ENCODE measurements at places on chromosomes 16 and 17.

DNA sequence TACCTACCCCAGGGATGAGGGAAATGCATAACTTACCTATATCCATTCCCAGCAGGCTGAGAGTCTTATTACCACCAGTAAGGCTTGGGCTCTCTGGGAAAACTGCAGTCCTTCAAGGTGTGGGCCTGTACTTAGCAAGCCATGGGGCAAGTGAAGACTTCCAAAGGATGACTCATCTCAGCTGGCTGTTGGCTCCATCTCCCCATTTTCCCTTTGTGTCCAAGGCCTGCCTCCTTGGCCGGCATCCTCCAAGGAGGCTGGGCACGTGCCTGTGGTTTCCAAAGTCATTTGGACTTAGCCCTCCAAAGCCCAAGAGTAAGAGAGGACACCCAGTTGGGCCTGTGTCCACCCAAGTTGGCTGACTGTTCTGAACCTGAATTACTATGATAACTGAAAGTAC is 89.8 kb downstream of the TMEM100 start:
- no peak for DNase-seq

GRCh38 chr17:63452962-63453551 is 7.0 kb upstream of the CYB561 start:
- no peak for DNase-seq

- no peak for DNase-seq
Measured at GRCh38 chr17:54418467-54418866, 482.2 kb upstream of the TOM1L1 start.

GRCh38 chr17:17547210-17547764 is 44.2 kb downstream of the PEMT start:
- DNase-seq = no peak

- no peak for DNase-seq
Measured at GRCh38 chr17:80195671-80196529, 24.2 kb downstream of the SGSH start.

GRCh38 chr17:57408071-57408811 is 151.9 kb downstream of the MSI2 start:
- no peak for DNase-seq

DNA sequence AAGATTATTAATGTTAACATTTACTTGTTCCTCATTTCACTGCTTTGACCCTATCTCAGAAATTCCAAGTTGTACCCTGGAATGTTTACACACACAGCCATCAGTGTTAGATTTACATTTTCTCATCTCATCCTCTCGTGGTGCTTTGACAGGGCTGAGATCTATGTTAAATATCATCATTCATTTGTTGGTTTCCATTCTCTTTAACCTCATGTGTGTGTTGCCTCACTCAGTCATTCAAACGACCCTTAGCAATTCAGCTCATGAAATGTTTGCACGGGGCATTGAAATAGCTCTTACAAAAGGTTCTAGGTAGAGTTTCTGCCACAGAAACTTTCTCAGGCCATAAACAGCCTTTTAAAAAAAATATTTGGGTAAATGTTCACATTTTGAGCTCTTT is 369.6 kb upstream of the MAF start:
- DNase-seq = no peak

DNA sequence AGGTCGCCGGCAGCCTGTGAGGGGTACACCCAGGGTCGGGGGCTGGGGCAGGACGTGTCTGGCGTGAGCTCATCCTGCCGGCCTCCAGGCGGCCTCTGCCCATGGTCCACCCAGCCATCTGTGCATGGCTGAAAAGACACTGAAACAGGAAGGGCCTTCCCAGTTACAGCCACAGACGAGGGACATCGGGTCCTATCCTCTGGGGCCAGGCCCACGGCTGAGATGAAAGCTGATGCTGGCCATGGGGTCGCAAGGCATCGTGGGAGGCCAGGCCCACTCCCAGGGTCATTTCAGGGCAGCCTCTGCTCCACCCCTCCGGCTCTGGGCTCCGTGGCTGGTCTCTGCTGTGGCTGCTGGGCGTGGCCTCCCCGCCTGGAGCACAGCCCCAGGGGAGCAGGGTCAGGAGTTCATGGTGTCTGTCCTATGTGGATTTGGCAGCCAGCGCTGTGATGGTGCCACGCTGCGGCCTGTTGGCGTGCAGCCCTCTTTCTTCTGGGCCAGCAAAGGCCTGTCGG is 16.6 kb upstream of the ATP6V0C start:
- DNase-seq = no peak

DNA sequence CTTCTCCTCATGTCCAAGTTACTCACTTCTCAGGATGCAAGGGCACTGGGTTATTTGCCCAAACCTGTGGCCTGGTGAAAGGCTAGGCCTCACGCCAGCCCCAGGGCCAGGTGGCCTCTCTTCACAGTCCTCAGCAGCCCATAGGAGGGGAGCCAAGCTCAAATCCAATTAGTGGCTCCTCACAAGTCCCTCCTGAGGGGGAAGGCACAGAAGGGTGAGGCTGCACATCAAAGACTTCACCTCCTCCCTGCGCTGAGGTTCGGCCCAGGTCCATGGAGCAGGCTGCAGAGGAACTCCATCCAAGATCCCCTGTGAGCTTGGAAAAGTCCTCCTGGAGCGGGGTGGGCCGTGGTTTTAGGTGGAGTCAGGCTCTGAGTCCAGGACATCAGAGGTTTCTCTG is 320.0 kb downstream of the FOXL1 start:
- DNase-seq = no peak

DNA sequence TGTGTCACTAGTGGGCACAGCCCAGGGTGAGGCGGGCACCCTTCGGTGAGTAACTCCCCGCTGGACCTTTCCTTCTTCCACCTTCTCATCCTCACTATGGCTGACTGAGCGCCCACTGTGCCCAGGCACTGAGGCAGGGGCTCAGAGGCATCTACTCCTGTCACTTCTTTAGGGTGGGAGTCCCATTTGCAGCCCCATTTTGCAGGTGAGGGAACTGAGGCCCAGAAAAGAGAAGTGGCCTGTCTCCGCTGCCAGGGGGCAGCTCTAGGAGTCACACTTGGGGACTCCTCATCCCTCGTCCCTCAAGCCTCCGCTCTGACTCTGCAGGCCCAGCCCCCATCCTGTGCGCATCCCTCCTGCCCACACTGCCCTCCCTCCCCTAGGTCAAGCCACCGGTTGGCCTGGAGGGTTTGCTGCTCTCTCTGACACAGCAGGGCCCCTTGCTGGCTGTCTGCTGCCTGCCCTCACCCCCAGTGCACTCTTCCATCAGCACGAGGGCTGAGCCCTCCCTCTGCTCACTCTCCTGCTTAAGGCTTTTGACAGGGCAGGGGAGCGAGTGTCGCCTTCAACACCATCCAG is 62.4 kb downstream of the CNGB1 start:
- no peak for DNase-seq

DNA sequence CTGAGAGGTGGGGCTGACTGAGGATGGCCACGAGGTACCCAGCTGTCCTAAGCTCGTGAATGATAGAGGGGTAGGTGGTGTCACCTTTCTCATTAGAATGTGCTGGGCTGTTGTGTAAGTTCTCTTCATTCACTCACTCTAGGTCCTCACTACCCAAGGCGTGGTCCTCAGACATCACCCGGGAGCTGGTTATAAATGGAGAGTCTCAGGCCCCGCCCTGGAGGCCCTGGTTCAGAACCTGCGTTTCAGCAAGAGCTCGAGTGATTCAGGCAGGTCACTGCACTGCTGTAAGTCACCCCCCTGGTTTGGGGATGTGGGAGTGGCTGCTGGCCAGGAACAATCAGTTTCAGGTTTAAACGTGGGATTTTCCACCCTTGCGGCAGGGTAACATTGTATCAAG is 139.8 kb downstream of the FOXL1 start:
- no peak for DNase-seq

- DNase-seq = no peak
Measured at GRCh38 chr17:61632826-61633225, 41.8 kb upstream of the NACA2 start.

- DNase-seq = no peak
Measured at GRCh38 chr16:66353055-66353454, 13.4 kb upstream of the CDH5 start.

- DNase-seq = no peak
Measured at GRCh38 chr17:45269912-45270311, 8.0 kb upstream of the SPATA32 start.

DNA sequence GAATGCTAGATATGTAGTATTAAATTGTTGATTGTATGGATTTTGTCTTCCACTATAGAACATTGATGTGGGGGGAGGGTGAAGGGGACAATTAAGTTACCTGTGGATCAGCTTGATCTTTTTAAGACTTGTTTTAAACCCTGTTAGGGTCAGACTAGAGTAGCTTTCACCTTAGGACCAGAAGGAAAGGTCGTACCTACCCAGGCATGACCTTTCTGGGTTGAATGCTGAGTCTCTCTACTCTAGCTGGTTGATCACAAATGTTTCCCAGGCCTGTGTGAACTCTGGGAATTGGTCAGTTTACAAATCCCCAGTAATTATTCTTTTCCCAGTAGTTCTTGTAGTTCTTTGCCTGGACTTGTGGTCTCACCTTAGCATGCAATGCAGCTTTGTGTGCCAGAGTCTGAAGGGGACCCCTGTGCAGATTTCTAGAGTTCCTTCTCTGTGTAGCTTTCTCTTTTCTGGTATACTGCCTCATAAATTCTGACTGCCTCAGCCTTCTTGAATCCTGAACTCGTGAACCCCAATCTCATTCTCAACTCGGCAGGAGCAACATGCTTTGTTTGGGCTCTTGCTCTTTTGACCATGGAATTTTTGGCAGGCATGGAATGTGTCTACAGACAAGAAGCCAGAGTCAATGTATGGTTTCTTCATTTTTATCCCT is 54.1 kb downstream of the VMP1 start:
- DNase-seq = no peak

DNA sequence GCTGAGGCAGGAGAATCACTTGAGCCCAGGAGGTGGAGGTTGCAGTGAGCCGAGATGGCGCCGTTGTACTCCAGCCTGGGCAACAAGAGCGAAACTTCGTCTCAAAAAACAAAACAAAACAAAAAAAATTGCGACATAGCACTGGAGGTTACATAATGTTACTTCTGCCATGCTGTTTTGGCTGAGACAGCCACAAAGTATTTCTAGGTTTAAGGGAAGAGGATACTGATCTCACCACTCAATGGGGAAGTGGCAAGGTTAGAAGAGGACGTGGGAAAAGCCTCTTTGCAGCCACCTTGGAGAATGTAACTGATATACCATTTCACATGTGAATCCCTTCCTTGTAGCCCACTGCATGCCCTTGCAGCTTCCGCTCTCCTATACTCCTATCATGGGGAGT is 131.2 kb upstream of the NLRP1 start:
- DNase-seq = no peak

DNA sequence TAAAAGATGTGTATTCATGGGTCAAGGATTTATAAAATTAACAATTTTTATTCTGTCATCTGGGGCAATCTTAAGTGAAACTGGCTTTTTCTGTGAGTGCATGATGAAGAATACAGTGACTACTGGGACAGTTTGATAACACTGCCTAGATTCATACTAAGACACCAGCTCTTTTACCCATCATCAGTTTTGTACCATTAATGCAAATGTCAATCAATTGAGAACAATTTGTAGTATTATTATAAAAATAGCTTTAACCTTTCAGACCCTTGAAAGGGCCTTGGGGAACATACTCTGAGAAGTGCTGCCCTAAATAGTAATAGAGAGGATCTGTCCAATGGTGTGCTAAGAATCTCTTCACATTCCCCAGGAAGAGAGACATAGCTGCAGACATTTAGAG is 45.4 kb upstream of the PSMD11 start:
- no peak for DNase-seq

DNA sequence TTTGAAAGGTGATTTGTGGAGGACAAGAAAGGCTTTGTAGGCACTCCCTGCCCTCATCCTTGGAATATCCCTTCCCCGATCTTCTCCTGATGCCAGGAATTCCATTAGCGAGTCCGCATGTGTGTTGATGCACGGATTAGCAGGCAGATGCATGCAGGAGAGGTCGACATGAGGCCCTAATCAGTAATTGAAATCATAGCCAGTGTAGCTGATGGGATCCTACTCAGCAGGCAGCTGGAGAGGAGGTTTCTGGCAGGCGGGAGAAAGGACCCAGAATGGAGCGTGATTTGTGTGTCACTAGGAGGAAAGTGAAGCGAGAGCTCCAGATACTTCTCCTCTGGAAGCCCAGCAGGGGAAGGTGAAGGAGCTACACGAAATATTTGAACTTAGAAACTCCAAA is 196.3 kb upstream of the CDH11 start:
- no peak for DNase-seq

- no peak for DNase-seq
Measured at GRCh38 chr17:65172496-65173136, 35.4 kb downstream of the RGS9 start.
